ENCODE measurements at places on chromosomes 2 and 18.
A peak's percentile ranks its signal among the peaks of the same experiment; 100 is the strongest.

GRCh38 chr18:76524477-76524876, 29.4 kb upstream of the ZNF516 start:
- DNase-seq = no peak

- DNase-seq = no peak
These were observed 1087.9 kb downstream of the CBLN2 start for GRCh38 chr18:71456206-71456605.

DNA sequence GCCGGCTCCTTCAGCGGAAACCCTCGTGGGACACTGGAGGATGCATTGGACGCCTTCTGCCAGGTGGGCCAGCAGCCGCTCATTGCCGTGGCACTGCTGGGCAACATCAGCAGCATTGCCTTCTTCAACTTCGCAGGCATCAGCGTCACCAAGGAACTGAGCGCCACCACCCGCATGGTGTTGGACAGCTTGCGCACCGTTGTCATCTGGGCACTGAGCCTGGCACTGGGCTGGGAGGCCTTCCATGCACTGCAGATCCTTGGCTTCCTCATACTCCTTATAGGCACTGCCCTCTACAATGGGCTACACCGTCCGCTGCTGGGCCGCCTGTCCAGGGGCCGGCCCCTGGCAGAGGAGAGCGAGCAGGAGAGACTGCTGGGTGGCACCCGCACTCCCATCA, 7.8 kb upstream of the CENPA start:
- no peak for DNase-seq

DNA sequence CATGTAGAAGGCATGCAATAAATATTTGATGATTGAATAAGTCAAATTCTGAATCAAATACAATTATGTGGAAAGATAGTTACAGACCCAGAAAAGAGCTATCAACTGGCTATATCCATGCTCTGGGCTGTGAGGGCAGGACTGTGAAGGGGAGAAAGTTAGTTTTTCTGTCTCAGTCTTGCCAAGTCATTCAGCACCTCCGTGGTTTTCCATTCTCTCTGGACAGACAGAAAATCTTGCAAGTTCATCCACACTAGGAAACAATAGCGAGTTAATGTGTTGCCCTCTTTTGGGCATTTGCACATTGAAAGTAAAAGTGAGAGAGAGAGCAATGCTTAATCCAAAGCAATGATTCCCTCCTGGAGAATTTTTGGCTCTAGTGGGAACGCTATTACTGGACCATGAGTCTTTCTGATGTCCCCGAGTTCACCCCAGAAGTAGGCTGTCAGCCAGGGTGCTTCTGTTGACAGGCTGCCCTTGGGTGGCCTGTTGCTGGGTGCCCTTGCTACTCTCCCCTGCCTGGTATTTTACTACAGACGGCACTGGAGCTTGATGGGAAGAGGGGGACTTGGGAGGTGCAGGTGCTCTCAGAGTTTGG, 238.3 kb downstream of the LOXHD1 start:
- peak; percentile 36 for DNase-seq

DNA sequence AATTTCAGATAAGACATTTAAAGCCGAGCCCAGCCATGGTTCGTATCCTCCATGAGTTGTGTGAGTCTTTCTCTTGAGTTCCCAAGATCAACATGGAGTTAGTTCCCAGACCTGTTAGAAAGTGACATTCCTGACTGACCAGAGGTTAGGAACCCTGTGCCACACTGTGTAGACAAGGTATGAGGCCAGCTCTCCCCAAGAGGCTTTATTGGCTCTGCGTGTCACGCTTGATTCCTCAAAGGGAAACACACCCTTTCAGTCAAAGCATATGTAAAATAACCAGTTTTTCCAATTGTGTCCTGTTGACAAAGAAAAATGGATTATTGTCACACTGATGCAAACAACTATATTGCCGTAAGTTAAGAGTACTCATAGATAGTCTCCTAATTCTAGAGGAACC, 1.2 kb downstream of the SULT1C3 start:
- DNase-seq = no peak

DNA sequence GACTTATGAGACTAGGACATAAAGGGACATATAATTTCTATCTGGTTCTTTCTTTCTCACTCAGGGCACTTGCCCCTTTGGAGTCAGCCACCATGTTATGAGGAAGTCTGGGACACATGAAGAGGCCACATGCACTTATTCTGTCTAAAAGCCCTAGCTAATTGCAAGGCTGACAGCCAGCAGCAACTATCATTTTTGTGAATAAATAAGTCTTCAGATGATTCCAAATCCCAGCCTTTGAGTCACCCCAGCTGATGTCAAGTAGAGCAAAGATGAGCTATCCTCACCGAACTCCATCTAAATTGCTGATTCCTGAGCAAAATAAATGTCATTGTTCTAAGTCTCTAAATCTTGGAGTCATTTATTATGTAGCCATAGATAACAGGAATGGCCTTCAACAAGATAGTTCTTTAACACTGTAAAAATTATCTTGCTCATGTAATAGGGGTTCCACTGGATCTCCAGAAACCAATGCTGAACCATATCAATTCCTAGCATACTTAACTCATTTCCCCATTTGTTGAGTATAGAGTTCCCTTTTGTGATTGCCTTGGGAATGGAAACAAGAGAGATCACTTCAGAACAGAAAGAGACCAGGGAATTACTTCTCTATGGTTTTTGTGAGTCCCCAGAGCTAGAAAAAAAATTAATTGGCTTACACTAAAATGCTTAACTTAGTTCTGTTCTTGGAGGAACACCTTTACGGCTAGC, 50.6 kb upstream of the FN1 start:
- no peak for DNase-seq

DNA sequence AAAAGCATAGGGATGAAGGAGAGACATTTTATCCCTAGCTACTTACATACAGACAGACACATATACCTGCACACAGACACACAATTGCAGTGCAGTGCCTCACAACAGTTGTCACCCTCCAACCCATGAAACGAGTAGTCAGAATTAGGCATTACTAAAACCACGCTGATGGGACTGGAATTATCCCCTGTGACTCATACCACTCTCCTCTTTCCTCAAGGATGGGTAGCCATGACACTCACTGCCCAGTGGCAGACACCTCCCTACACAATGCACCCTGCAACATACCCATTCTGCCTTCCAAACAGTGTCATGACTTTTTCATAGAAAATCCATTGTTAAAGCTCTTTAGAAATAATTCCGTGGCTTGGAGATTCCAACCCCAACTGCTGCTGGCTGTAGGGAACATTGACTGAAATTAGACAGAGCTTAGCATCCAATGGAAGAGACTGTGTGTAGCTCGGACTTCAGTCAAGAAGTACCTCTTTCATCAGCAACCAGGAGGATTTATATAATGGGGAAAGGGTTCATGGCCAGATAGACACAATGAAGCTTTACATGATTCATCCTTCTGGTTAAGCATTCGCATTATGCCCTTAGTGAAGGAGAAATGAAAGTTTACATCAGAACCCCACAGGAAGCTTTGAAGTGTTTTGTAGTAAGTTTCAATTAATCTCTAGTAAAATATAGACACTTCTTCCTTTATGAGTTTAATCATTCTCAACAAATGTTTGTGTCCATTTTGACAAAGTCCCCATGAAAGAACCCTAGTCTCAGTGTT, 155.2 kb downstream of the FBXO15 start:
- no peak for DNase-seq

DNA sequence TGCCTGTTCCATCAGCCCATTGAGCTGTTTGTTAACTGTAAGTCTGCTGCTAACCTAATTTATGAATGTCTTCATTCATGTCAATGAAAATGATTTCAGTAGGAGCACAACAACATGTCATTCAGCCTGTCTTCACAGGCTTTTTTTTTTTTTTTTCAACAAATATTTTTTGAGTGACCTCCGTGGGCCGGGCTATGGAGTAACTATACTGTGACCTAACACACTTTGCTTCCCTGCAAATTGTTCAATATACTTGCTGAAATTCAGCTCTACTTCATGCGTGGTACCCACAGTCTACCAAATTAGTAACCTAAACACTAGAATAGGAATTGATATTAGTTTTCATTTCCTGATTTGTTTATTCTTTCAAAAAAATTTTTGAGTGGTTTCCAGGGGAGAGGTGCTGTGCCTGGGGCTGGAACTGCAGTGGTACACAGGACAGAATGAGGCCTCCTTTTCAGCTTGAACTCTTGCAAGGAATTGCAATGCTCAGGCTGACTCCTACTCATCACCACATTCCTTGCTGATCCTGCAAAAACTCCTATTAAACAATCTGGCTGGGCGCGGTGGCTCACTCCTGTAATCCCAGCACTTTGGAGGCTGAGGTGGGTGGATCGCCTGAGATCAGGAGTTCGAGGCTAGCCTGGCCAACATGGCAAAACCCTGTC, 87.1 kb downstream of the CDH20 start:
- DNase-seq = no peak

- DNase-seq = no peak
These were observed 1188.5 kb upstream of the NRXN1 start for GRCh38 chr2:52220393-52220792.

GRCh38 chr2:174681099-174682006, 82.9 kb downstream of the CHRNA1 start:
- DNase-seq = no peak

- DNase-seq = no peak
These were observed 304.6 kb downstream of the TXNL1 start for GRCh38 chr18:56333839-56334238.

GRCh38 chr2:20823917-20824316, 1.0 kb upstream of the LDAH start:
- no peak for DNase-seq

- no peak for DNase-seq
These were observed at the start of gene DCC for GRCh38 chr18:52339891-52340371. Gene DCC, plus strand, starts transcription at chr18:52340197. Its CDS starts 591 bp downstream, at chr18:52340788.

- no peak for DNase-seq
These were observed 75.3 kb downstream of the GORASP2 start for GRCh38 chr2:171004363-171004762.

DNA sequence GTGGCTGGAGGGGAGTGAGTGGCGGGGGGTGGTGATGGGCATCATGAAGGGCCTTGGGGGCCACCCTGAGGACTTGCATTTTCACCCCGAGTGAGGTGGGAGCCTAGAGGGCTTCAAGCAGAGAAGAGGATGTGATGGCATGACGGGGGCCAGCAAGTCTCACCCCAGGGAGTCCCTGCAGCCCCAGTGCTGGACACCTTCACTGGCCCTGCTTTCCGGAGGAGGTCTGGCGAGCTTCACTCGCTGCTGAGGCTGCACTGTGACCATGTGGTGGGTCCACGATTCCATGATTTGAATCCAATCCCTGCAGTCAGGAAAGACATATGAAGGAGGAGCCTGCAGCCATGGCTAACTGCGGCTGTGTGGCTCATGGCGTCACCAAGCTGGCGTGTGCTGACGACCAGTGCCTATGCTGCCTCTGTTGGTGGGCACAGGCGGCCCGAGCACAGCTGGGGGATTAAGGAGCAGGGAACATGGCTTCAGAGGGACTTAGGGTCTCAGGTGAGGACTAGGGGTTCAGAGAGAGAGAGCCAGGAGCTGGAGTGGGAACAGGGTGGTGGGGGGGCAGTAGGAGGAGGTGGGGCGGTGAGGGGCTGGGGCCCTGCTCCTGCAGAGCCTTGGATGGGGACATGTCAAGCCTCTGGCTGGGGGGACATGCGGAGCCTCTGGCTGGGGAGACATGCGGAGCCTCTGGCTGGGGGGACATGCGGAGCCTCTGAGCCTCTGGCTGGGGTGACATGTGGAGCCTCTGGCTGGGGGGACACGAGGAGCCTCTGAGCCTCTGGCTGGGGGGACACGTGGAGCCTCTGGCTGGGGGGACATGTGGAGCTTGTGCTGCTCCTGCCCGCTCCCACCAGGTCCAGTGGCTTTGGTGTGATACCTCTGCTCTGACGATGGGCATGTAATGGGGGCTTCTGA, 3.6 kb downstream of the ZAP70 start:
- DNase-seq = no peak

DNA sequence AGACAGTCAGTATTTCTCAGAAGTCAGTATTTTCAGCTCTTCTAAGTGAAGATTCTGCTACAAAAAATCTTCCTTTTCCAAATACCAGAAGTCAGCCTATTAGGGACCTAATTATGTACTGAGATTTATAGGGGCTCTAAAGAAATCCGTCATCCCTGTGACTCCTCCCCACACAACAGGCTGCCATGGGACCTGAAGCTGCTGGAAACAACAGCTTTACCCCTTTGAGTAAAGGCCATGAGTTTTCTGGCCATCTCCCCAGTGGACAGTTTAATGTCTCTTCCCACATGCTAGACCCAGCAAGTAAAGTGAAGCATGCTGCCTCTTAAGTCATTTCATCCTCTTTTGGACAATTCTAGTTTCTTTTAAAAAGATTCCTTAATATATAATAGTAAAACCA, 255.7 kb upstream of the ACVR2A start:
- DNase-seq = no peak

GRCh38 chr2:67645280-67646138, 248.4 kb downstream of the ETAA1 start:
- DNase-seq = no peak

GRCh38 chr18:38883111-38883510, 1317.5 kb upstream of the CELF4 start:
- no peak for DNase-seq

DNA sequence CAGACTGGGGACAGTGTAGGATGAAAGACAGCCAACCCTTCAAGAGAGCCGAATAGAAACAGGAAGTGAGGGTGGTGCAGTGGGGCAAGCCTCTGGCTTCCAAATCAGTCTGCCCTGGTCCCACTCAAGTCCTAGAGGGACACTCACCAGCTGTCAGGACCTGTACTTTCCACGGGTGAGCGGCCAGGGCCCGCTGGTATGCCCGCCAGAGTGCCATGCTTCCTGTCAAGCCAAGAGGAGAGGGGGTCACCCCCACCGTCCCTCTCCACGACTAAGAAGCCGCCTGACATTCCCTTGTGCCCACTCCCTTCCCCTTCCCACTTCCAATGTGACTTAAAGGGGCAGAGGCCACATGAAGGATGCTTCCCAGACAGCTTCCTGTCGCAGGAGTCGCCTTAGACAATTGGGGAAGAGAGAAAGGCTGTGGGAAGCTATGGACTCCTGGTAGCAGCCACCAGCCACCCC, 564 bp downstream of the MPV17 start:
- DNase-seq = no peak

DNA sequence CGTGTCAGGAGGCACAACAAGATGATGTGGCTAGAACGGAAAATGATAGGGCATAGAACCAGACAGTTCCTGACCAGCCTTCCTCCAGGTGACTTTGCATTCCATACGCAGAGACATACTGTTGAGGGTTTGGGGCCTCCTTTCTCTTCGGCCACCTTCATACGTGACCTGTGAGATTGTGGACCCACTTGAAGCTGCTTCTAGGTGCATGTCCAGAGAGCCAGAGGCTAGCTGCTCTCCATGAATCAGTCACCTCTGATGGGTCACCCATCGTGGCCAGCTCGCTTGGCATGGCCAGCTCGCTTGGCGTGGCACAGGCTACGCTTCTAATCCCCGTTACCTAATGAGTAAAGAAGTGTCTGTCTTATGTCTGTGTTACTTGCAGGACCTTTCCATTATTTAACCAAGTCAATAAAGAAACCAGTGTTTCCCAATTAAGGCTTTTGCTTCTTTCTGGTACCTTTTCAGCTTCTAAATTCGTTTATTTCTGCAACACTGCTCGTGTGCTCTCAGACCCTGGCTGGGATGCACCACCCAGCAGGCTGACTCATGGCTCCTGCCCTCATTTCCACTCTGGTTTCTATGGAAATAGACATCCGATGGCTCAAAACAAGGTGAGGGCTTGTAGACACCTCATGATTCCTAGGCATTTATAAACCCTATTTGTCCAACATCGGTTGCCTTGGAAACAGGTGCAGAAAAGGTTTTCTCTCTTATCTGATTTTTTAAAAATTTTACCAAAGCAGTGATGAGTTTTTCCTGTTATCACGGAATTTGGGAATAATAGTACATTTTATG, 86.7 kb upstream of the B3GNT7 start:
- no peak for DNase-seq

Data from sciatic nerve (tissue), 2 donors.